ENCODE measurements at places on chromosomes 5 and 9. TPM values are rescaled to one million over a fixed set of nuclear protein-coding genes. Genes with fewer than 3 reads are reported as not detected.

Gene MSANTD3
- 17.4 TPM for polyA plus RNA-seq

DNA sequence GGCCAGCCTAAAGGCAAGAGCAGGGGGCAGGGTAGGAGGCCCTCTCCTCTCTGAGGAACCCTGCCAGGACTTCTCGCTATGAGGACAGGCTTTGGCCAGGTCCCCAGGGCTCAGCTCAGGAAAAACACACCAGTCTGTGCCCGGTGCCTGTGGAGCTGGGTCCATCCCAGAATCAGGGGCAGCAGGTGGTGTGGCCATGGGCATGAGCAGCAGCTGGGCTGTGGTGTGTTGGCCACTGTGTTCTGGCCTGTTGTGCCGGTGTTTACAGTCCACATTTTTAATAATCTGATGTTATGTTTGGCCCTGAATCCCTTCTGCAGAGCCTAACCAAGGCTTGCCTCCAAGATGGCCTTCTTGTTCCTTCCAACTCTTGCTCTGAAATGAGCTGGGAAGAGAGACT lies 77.0 kb downstream of the FGF18 start:
- DNase-seq: no peak

Gene LCN9
- not detected for polyA plus RNA-seq

DNA sequence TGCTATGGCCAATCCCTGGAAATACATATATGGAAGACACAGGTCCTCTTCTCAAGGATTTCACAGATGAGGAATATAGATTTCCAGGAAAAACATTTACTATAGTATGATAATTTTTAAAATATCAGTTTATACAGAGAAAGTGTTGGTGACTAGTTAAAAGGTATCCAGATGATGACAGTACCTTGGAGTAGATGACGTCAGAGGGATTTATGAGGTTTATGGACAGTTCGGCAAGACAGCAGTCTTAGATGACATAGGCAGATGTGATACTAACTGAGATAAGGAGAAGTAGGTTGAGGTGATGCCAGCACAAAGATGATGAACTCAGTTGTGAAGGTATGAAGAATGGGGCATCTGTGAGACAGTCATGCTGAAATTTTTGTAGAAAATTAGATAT lies 750.3 kb downstream of the PRELID2 start:
- DNase-seq: no peak

GRCh38 chr9:79880626-79881025 lies 308.9 kb downstream of the TLE4 start:
- no peak for DNase-seq

DNA sequence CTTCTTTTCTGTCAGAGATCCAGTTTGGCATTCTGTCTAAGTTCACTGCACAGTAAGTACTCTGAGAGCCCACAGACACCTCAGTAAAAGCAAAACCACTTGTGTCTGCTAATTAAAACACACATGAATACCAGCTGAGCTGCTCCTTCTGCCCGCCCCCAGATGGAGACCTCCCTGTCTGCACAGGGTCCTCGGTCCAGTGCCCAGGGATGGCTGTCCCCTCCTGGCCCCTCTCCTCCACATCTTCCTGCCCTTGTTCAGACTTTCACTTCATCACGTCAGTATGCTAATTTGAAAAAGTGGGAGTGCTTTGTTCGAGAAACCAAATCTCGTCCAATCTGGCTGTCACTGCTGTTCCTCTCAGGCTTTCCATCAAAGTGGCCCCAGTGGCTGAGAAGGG lies 43.5 kb downstream of the LIX1 start:
- DNase-seq: peak; percentile 8

DNA sequence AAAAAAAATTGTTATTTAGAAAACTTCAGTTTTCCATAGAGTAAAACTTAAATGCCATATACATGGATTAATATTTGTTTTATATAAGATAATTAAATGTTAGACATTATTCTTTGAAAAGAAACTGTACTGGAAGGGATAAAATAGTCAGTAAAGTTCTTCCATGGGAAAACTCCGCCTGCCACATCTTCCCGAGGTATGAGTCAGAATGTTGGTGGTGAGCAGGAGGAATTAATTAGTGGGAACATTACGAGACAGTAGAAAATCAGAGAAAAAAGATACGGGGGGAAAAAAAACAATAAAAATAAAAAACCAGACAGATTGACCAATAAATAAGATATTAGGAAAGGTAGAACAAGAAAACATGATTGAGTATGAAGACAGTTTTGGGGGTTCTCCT lies 930.3 kb upstream of the C9orf72 start:
- no peak for DNase-seq

Gene OR13J1
- polyA plus RNA-seq: not detected

- DNase-seq: no peak
Observed at GRCh38 chr5:7644723-7645122, 206.2 kb downstream of the CFAP90 start.

GRCh38 chr9:7095058-7095457 lies 337.3 kb downstream of the KDM4C start:
- no peak for DNase-seq

- DNase-seq: peak; percentile 36
Observed at GRCh38 chr5:101390151-101390908, 487.2 kb upstream of the ST8SIA4 start.

- no peak for DNase-seq
Observed at GRCh38 chr5:179315356-179315890, 29.8 kb downstream of the ADAMTS2 start.

Gene PRDM9
- not detected for polyA plus RNA-seq

DNA sequence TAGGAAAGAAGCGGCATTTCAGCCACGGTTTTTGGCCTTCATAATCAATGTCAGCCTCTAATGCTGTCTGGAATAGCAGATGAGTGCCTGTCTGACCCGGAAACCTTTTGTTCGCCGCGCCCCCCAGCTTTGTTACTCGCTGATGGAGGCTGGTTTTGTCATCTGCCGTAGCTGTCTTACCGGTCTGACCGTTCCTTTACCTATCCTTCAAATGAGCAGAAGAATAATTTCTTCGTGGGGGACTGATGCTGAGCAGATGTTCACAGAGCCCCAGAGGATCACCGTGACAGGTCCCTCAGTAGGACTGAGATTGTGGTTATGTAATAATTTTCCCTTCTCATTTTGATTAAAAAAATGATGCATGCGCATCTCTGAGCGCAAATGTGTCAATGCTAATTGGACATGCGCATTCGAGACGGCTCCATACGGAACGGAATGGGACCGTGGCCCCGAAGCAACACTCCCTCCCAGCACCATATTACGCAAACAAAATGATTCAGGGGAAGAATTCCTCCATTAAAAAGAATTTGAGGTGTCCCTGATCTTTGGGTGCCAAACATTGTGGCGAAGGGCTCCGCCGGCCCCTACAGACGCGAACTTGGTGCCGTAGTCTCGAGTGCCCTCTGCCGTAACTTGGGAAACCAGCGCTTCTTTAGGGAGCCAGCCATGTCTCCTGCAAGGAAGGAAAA lies 27.6 kb downstream of the TLX3 start:
- peak; percentile 47 for DNase-seq

GRCh38 chr5:132754947-132755346 lies 7.7 kb downstream of the CCNI2 start:
- no peak for DNase-seq

GRCh38 chr9:133795049-133795448 lies 56.9 kb upstream of the SARDH start:
- DNase-seq: no peak

DNA sequence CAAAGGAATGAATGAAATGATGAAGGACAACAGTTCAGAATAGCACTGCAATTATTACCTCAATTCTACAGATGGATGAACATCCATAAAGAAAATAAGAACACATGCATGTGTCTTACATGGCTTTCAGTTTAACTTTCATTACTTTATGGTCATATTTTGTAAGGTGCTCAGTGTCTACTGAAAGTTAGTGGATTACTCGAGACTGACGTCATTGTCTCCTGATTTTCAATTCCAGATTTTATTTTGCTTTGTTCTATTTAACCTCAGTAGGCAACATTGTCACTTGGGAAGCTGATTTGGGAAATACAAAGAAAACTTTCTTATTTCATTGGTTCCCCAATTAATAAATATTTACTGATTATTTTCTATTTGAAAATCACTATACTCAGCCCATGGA lies 363.7 kb downstream of the CHSY3 start:
- DNase-seq: no peak

Gene ODF2
- 23.6 TPM for polyA plus RNA-seq
